HCT116 (cell line): ENCODE measurements at places on chromosomes 2 and 18.

GRCh38 chr2:223897669-223898330, 47.3 kb downstream of the WDFY1 start:
- no peak for DNase-seq

- no peak for DNase-seq
Observed at GRCh38 chr2:185145316-185146121, 547.2 kb downstream of the ZNF804A start.

GRCh38 chr2:222655787-222656525, at the start of gene FARSB:
Gene FARSB (minus strand): TSS chr2:222656092. CDS start chr2:222656073, 19 bp downstream.
- DNase-seq: peak; percentile 92

DNA sequence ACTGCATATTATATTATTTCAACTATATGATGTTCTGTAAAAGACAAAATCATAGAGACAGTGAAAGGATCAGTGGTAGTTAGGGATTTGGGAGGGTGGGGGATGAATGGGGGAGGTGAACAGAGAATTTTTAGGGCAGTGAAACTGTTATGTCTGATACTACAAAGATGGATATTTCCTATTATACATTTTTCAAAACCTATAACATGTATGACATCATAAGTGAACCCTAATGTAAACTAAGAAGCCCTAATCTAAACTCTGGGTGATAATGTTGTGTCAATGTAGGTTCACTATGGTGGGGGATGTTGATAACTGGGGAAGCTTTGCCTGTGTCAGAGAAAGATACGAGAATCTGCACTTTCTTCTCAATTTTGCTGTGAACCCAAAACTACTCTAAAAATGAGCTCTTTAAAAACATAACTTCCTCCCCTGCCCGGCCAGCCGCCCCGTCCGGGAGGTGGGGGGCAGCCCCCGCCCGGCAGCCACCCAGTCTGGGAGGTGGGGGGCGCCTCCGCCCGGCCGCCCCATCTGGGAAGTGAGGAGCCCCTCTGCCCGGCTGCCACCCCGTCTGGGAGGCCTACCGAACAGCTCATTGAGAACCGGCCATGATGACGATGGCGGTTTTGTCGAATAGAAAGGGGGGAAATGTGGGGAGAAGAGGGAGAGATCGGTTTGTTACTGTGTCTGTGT, 234.4 kb downstream of the RPIA start:
- no peak for DNase-seq

GRCh38 chr18:25736516-25736915, 353.9 kb downstream of the SS18 start:
- no peak for DNase-seq

DNA sequence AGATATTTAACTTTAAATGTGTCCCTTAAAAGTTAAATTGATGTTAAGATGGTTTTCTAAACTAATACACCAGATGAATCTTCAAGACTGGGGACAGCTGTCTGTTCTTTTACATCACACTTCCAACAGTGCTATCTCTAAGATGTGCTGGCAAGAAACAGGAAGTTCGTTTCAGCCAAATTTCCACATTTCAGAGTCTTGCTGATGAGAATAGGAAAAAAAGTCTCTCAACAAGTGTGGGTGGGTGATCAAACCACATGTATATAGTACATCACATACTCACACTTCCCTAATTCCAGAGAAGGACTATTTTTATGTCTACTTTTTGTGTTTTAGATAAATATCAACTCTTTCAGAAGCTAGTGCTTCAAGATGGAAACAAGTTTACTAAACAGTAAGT, 1712.8 kb upstream of the TMEFF2 start:
- DNase-seq: no peak

GRCh38 chr2:236117861-236118269, 50.3 kb downstream of the GBX2 start:
- no peak for DNase-seq

DNA sequence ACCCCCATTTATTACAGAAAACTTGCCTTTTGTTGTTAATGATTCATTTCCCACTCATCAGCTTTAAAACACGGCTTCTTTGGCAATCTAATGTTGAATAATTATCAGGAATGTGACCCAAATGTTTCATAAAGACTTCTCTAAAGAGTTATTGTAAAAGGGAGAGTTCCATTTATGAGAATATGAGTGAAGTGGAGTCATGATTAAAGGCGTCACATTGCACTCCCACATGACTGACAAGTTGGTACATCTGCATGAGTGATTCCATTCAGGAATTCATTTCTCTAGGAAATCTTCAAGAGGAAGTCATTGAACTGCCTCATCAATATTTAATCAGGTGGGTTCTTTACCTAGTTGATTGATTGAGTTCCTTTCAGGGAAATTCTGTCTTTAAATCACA, 184.8 kb downstream of the LNPK start:
- no peak for DNase-seq

DNA sequence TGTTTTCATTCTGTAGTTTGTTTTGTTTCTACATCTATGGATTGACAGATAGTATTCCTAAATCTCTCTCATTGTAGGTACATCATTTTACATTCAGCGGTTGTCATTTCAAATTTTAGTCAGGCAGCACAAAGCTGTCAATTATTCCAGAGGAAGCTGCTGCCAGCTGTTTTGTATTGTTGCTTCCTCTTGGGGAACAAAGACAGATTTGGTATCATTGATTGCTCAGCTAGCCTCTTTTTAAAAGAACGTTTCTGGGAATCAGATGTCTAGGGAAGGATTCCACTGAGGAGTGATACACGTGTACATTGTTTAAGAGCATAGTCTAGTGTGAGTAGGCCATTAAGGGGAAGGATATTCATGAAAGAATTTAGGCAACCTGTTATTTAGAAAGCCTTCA, 145.8 kb downstream of the AGPS start:
- no peak for DNase-seq

DNA sequence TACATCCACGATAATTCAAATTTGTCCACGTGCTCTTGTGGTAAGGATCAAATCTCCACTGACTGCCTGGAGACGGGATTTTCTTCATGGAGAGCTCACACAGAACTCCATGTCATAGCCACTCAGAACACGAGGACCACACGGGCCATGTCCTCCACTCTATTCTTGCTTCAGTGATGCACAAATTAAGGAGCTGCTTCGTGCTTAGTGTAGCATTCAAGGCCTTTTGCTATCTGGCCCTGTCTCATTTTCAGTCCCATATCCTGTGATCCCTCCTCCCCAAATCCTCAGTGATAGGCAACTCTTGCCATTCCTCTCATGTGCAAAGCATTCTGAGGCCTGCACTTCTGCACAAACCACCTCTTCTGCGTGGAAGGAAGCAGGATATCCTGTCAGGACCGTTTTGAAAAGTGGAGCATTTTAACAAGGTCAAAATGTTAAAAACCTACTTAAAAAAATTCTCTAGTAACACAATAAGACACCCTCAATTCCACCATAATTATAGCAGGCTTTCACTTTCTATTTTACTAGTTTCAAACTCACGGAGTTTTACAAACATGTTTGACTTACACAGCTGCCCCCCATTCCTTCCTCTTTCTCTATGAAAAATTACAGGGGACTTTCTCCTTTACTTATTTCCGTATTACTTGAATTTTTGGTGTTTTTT, 35.2 kb downstream of the ST3GAL5 start:
- DNase-seq: no peak

DNA sequence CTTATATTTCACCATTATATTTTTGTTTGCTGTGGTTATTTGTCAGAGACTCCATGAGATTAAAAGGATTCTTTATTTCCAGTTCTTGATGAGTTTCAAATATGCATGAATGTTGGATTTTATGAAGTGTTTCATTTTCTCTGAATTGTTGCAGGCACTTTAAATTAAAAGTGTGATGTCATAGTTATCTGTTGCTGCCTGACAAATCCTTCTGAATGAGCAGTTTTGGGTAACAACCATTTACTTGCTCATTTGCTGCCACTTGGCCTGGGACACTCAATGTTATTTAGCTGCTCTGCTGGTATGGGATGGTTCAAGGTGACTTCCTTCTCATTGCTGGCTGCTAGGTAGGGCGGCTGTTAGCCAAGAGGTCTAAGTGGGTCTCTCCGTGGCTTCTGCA, 173.5 kb downstream of the LPIN1 start:
- DNase-seq: no peak

GRCh38 chr2:69680001-69680675, 36.6 kb upstream of the AAK1 start:
- DNase-seq: no peak

- no peak for DNase-seq
Observed at GRCh38 chr2:42562474-42563144, 5.8 kb upstream of the MTA3 start.

DNA sequence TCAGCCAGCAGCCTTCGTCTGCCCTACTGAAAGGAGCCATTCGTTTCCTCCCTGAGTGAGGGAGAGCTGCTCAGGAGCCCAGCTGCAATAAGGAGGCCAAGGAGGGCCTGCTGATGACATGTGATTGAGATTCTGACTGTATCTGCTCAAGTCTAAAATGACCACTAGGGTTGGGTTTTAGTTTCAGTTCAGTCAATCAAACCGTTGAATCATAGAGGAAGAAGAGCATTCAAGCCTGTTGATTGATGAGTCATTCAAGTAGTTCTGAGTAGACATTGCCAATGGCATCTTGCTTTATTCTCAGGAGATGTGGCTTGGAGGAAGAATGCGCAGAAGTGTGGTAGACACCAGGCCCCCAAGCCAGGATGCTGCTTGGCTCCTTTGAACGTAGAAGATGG, 19.9 kb upstream of the BCL2L11 start:
- no peak for DNase-seq

GRCh38 chr2:30741576-30741975, 65.7 kb downstream of the CAPN13 start:
- DNase-seq: no peak

DNA sequence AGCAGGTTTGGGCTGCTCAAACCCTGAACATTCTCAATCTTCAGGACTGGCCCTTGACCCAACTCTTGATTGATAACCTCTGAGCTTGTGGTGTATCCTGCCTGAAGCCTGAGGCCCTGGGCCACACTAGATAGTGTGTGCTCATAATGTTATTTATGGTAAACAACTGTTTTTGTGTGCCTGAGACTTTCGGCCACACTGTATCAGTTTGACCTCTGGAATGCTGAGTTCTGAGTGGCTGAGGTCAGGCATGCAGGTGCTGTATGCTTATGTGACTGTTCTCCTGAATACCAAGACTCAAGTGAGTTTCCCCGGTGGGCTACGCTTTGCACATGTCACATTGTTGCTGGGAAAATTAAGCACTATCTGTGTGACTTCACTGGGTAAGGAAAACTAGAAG, 82.2 kb upstream of the RMP24 start:
- no peak for DNase-seq

GRCh38 chr2:10169581-10169980, 47.0 kb downstream of the RRM2 start:
- no peak for DNase-seq

- DNase-seq: no peak
Observed at GRCh38 chr2:137659616-137660015, 304.7 kb upstream of the HNMT start.

GRCh38 chr2:217808326-217808725, 194.5 kb downstream of the TNS1 start:
- DNase-seq: no peak

- DNase-seq: no peak
Observed at GRCh38 chr2:188897096-188897495, 77.1 kb upstream of the COL3A1 start.

DNA sequence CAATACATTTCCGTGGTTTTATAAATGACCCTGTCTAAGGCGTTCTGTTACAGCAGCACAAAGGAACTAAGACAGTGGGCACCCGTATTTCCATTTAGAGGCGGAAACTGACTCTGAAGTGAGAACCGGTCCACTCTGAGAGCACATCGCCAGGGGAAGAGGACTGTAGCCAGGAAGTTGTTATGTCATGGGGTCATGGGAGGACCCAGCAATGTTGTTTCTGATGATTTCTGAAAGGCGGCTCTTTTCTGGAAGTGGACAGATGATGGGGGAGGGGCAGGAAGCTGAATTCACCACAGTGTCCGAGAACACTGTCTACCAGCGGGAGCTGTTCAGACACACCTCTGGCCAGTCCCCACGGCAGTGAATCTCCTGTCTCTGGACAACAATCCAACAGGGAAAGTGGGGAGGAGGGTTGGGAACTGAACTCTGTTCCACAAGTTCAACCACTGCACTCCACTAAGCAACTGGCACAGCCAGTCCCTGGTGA, 2.1 kb upstream of the LRRFIP1 start:
- DNase-seq: no peak

DNA sequence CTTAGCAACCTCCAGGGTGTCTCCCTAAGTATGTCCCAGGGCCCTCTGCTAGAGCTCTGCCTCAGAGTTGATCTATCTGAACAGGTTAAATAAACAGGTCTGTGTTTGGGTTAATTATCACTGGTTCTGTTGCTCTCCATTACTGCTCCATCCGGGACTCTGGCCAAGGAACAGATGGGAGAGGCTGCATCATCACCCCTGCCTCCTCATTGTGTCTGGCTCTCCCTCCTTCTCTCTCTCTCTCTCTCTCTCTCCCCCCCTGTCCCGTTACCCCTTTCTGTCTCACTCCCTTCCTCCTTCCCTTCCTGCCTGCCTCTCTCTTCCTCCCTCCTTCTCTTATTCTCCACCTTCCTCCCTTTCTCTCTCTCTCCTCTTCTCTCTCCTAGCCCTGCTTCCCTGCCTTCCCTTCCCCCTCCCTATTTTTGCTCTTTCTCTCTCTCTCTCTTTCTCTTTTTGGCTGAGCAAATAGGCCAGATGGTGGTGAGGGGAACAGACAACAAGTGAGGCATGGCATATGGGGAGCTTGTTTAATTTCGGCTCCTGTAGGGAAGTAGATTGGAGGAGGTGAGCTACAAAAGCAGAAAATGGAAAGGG, 62.1 kb downstream of the SETBP1 start:
- no peak for DNase-seq

GRCh38 chr2:41847744-41848441, 199.9 kb upstream of the PKDCC start:
- DNase-seq: no peak

GRCh38 chr2:123095219-123095835, 929.8 kb upstream of the CNTNAP5 start:
- DNase-seq: no peak

- DNase-seq: no peak
Observed at GRCh38 chr18:36700955-36701354, 127.8 kb downstream of the TPGS2 start.

DNA sequence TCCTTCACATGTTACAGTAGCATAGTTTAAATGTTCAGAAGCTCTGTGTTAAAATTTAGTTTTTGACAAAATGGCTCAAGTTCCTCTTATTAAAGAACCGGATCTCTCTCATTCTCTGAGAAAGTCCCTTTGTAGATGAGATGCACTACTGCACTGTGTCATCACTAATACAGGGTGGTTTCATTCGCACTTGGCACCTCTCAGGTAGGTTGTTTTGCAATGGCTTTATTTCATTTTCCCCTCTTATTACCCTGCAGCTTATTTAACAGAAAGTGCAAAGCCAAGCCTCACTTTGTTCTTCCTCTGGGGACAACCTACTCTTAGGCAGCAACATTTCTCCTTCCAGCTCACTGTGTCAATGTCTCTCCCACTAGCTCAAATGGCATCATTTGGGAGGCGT, 185.1 kb downstream of the DLGAP1 start:
- no peak for DNase-seq

- no peak for DNase-seq
Observed at GRCh38 chr18:44828080-44828479, 147.4 kb downstream of the SETBP1 start.

GRCh38 chr18:6980363-6980762, 137.2 kb downstream of the LAMA1 start:
- no peak for DNase-seq

GRCh38 chr2:147588191-147588590, 256.6 kb upstream of the ACVR2A start:
- no peak for DNase-seq

GRCh38 chr18:21112543-21113105, 1.0 kb upstream of the ROCK1 start:
- DNase-seq: no peak

- DNase-seq: no peak
Observed at GRCh38 chr18:8989017-8989416, 113.5 kb upstream of the NDUFV2 start.

- no peak for DNase-seq
Observed at GRCh38 chr18:39702888-39703287, 2137.3 kb upstream of the CELF4 start.
